ENCODE measurements at places on chromosomes 16 and 17. TPM values are rescaled to one million over a fixed set of nuclear protein-coding genes. Genes with fewer than 3 reads are reported as not detected.

The KCNH4 gene
- 0.31 TPM for total RNA-seq

DNA sequence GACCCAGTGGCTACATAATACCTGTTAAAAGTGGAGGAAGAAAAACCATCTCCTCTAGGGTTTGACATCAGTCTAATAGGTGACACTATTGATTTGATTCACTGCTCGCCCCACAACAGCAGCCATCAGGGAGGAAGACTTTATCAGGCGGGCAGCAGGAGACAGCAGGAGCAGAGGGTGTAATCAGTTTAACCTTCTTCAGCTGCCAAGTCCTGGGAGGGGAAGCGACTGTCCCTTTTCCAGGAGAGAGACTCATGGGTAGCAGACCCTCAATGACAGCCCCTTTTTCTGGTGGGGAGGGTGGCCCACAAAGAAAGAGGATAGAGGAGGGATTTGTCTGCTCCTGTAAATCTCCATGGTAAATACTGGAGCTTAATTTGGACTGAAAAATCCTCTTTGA lies 291.8 kb downstream of the HAPSTR1 start:
- DNase-seq = no peak

DNA sequence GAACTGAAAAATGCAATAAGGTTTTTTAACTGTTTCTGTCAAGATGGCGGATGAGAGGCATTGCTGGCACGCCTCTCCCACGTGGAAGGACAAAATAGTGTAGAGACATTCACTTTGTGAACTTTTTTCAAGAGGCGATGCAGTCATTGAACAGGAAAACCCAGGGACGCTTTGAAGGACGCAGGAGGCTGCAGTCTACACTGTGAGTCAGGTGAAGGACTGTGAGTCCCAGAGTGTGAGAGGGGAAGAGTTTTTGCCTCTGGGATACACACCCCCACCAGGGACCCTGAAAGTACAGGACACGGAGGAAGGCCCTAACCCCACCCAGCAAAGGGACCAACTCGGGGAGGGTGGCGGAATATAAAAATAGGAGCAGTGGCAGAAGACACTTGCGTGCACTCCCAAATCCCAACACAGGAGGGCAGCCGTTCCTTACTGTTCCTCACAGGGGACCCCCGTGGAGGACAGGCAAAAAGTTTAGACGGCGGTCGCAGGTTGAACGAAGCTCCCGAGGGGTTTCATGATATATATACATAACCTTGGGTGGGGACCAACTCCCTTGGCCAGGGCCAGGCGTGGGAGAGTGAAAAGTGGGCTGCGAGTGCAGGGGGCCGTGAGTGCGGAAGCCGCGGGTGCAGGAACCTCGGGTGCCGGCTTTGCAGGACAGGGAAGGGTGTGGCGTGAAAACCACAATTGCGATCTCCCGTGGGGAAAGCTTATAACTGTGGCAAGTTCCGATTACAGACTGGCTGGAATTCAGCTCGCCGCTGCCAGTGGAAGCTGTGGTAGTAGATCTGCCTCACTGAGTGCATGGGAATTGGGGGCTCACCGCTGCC lies 82.0 kb upstream of the ALOX12 start:
- DNase-seq = peak; percentile 33

DNA sequence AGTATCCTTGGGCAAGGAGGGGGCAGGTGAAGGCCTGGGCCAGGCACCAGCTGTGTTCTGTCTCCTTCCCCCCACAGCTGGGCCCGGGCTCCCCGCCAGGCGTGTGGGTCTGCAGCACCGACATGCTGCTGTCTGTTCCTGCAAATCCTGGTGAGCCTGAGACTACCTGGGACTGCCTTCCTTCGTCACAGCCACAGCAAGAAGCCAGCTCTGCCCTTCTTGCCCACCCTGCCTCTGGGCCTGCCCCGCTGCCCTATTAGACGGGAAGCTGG lies 12.3 kb downstream of the FCSK start:
- no peak for DNase-seq

The CES5A gene
- 0.16 TPM for total RNA-seq

DNA sequence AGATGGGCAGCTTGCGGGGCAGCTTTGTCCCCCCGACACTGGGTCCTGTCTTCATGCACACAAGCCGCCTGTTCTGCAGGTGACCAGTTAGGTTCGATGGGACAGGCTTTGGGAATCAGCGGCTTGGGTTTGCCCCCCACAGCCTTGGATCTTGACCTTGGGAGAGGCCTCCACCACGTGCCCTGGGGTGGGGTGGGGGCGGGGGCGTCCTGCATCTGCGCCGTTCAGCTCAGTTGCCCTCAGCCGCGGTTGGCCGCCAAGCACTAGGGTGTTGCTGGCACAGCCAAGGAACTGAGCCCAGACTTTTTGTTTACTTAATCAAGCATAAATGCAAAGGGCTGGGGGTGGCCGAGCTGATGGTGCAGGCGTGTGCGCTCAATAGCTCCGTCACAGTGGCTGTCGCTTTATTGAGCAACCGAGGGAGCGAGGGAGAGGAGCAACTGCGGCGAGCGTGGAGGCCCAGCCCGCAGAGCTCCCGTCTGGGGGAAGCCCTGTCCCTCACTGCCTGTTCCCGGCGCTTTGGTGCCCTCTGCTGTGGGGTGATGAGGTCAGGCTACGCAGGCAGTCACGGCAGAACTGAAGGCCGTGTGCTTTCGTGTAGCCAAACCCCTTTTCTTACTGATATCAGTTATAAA lies 33.9 kb downstream of the JPH3 start:
- DNase-seq = peak; percentile 74

DNA sequence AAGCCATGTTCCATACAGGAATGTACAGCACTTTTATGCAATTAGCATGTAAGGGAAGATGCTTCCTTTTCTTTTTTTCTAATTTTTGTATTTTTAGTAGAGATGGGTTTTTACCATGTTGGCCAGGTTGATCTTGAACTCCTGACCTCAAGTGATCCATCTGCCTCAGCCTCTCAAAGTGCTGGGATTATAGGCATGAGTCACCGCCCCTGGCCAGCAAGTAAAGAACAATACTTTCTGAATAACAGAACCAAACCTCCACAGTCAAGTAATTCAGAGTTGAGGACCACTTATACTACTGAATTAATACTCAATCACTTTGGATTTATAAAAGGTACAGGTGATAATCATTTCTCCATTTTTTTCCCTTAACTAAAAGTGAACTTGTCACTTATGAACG lies 13.0 kb downstream of the C16orf87 start:
- DNase-seq = no peak

DNA sequence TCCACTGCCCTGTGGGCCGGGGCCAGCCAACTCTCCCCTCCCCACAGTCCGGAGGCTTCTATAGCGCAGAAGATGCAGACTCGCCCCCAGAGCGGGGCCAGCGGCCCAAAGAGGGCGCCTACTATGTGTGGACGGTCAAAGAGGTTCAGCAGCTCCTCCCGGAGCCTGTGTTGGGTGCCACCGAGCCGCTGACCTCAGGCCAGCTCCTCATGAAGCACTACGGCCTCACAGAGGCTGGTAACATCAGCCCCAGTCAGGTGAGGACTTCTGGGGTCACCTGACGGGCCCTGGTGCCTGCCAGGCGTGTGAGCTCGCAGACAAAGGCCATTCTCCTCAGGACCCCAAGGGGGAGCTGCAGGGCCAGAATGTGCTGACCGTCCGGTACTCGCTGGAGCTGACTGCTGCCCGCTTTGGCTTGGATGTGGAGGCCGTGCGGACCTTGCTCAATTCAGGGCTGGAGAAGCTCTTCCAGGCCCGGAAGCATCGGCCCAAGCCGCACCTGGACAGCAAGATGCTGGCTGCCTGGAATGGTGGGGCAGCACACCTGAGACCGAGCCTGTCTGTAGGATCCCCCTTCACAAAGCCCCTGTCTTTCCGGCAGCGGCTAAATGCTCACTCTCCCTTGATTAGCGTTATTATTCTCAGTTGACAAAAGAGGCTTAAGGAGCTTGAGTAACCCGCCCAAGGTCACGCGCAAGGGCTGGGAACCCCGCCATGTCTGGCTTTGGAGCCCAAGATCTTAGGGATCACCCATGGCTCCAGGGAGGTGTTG lies 3.9 kb downstream of the SPATA20 start:
- peak; percentile 70 for DNase-seq

DNA sequence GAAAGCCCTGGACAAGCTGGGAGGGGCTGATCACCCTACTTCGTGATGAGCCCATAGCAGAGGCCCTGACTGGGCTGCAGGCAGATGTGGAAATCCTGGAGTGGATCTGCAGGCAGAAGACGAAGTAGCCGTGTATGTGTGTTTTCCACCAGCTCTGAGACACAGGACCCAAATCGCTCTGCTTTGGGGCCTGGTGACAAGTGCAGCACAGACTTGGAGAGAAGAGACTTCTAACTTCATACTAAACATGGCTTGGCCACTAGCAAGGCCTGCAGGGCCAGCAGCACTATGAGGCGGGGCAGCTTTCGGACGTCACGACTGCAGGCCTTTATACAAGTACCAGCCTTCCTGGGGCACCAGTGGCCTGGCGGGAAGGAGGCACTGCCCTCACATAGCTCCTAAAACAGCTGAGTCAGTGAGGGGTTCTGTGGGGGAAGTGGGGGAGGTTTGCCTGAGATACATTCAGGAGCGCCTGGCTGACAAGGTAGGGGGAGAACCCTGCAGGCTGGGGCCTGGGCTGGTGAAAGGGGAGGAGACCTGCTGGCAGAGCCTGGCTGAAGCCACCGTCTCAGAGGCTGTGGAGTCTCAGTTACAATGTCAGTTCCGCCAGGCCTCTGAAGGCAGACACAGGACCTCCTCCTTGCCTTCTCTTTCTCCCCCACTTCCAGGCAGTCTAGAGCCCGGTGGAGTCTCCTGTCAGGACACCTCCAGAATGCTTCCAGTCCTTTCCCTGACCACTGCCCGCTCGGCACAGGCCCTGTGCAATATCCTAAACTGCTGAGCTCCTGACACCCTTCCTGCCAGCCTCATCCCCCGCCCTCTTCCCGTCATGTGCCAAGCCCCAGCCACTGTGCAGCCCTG lies 73.4 kb downstream of the WSB1 start:
- DNase-seq = no peak

The OSBPL7 gene
- 4.5 TPM for total RNA-seq

The ASGR1 gene
- 15.6 TPM for total RNA-seq

DNA sequence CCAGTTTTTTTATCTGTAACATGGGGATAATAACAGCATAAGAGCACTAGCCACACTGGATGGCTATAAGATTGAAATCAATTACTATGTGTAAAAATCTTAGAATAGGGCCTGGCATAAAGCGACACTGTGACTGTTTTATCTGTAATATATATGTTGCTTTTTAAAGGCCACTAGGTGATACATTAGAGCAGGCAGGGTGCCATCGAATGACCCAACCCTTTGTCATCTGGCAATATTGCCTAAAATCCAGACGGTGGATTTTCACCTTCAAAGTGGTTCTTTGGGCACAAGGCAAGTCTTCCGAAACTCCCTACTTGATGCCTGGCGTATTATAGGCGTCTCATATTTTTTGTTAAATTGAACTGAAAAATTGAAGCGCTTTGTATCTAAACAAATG lies 69.1 kb downstream of the PRKCA start:
- no peak for DNase-seq

DNA sequence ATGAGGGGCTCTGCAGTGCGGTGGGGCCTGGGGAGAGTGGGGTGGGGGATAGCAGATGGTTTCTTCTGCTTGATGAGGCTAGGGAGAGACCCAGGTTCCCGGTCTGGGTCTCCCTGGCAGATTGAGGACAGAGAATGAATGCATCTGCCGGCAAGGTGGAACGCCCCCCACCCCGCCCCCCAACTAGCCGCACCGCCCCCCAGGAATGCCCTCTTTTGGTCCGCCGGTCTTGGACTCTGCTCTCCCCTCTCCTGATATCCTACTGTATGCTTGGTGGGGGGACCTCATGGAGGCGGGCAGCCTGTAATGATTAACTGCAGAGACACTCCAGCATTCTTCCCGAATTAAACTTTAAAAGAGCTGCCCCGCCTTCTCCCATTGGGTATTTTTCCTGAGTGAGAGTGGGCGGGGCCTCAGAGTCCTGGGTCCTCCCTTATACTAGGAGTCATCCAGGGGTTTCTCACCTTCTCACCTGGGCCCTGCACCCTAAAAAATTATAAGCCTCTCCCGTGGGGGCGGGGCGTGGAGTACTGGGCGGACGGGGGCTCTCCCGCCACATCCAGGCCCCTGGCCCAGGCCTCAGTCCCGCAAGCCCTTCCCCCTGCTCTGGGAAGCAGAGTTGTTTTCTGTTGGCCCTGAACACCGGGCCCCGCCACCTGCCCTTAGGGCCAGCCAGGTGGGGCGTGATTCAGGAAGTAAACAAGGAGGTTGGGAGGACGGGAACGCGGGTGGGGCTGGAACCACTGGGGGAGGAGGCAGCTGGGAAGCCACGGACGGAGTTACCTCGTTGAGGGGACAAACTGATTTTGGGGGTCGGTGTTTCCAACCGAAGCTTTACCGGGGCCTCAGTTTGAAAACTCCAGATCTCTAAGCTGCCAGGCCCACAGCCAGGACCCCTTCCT lies 1.5 kb downstream of the GRB7 start:
- no peak for DNase-seq

DNA sequence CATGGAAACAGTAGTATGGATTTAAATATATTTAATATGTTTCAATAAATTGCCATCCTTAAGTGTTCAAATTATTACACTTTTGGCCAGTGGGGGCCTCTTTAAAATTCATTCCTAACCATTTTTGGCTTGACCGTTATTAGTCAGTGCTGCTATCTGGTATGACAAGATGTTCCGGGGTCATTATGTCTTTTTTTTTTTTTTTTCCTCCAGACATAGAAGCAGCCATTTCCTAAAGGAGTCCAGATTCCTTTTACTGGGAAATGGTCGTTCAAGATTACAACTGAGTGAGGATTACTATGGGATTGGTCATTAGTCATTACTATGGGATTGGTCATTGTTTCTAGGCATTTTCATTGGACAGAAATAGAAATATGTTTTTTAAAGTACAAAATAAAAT lies 53.4 kb downstream of the NF1 start:
- DNase-seq = no peak

- peak; percentile 84 for DNase-seq
These were observed 2.9 kb downstream of the SLC39A11 start for GRCh38 chr17:73089322-73090317.

The KCNJ16 gene
- 5.3 TPM for total RNA-seq

- DNase-seq = no peak
These were observed 739.5 kb upstream of the EEF2KMT start for GRCh38 chr16:5837007-5837670.

DNA sequence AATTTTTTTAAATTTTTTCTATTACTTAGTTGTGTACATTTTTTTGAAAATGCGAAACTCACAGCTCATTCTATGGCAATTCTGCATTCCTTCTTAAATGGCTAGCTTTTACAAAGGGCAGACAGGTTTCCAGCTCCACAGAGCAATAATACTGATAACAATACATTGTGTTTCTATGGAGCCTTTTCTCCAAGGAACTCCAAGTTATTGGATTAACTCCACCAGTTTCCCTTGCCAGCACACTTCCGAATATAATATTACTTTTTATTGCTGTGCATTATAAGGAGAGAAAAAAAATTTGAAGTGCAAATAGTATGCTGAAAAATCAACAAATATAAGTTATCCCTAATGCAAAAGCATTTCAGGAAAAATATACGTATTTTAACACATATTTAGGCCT lies 127.5 kb upstream of the PSMD7 start:
- DNase-seq = no peak

DNA sequence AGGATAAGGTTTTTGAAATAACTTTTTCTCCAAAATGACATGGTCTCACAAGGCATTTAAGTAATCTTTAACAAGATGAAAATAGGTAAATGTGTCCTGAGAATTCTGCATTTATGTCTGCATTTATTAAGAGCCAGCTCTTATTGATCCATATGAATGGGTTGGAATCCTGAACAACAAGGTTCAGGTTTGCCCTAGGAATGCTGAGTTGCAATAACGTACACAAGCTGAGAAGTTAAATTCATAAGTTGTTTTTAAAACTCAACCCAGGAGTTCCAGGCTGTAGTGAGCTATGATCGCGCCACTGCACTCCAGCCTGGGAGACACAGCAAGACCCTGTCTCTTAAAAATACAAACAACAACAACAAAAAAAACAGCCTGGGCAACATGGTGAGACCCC lies 28.1 kb downstream of the GLG1 start:
- DNase-seq = no peak

The KRT13 gene
- total RNA-seq = 0.78 TPM

Measured in occipital lobe (tissue), 3 donors.